ENCODE measurements at places on chromosomes 5 and 9.

DNA sequence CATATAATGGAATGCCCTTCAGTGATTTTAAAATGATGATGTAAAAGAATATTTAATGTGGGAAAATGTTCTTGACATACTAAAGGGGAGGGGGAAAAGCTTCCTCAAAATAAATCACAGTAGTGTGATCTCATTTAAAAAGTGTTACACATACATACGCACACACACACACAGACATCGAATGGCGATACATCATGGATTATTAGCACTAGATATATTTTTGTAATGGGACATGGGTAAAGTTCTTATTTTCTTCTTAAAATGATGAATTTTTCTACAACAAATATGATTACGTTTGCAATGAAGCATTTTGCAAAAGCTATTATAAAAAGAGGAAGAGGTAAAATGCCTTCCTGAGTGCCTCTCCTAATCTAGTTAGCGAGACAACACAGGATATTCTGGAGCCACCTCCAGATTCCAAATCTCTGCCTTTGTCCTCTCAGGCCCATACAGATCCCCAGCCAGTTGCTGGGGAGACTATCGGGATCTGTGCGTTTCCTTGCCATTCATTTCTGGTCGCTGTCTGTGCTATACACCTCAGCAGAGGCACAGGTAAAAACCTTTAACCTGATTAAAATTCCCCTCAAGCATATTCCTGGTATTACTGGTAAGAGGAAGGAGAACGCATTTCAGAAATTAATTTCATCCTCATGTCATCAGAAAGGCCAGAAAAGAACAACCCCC lies 69.6 kb downstream of the SLC28A3 start:
- DNase-seq, result no peak

DNA sequence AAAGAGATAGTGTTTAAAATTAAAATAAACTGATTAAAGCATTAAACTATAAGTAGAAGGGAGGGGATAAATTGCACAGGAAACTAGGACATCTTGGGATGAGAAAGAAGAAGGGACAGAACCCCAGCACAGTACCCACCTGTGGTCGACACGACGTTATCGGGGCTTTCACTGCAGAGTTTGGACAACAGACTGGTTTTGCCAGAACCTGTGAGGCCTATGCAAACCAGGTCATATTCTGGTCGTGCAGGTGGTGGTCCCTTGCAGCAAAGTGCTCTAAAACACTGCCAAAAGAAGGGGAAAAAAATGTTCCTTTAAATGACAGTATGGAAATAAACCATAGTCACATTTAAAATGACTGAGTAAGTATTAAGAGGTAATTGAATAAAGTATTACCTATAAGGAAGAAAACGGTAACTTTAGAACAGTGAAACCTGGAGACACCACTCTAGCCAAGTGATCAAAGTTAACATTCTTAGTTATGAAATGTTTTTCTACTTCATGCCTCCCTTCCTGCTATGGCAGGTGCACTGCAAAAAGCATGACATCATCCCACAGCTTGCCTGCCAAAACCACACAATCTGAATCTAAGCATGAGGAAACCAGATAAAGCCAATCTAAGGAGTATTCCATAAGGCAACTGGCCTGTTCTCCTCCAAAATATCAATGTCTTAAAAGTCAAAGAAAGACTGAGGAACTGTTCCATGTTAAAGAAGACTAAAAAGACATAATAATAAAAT lies 138.6 kb downstream of the ARL15 start:
- no peak for DNase-seq

DNA sequence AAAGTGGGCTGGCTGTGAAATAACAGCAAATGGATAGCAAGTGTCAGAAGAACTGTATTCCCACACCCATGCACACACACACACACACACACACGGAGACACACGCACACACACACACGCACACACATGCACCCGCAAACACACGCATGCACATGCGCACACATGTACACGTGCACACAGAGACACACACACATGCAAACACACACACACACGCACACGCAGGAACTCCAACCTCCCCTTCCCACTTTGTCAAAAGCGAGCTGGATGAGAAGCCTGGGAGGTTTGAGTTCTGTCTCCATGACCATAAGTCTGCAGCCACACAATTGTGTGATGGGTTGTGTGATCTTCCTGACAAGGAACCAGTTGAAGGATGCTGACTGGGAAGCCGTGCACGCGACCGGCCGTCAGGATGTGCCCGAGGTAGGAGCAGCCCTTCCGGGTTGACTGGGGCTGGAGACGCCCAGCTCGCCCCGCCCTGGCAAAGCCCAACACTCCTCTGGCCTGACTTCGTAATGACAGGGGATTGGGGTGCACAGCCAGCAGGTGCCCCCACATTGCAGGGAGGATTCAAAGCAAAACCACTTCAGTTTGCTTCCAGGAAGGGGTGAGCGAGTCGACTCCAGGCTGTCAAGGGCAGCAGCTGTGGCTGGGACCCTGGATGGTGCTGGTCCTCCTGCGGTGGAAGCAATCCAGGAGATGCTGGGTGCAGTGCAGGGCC lies 29.3 kb upstream of the NKD2 start:
- DNase-seq, result no peak

- DNase-seq, result peak; percentile 74
These were observed 169.9 kb downstream of the NNT start for GRCh38 chr5:43772764-43773477.

DNA sequence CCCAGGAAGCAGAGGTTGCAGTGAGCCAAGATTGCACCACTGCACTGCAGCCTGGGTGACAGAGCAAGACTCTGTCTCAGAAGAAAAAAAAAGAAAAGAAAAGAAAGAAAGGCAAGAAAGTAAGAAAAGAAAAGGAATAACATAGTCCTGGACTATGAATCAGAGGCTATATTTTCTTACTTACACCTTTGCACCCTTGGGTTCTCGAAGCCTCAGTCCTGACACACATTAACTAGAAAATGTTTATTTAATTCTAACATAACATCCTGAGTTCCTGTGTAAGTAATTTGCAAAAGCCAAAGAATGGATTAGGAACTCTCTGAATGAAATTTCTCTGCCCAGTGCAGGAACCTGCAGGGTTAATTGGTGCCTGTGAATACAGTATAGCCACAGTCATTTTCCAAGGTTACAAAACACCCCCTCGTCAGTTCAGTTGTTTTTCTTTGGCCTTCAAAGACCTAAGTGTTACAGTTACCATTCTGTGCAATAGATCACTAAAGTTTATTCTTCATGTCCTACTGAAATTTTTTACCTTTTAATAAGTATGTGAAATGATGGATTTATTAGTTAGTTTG lies 147.6 kb downstream of the SV2C start:
- DNase-seq, result no peak

GRCh38 chr5:72295539-72295938 lies 24.5 kb downstream of the MRPS27 start:
- DNase-seq, result no peak

DNA sequence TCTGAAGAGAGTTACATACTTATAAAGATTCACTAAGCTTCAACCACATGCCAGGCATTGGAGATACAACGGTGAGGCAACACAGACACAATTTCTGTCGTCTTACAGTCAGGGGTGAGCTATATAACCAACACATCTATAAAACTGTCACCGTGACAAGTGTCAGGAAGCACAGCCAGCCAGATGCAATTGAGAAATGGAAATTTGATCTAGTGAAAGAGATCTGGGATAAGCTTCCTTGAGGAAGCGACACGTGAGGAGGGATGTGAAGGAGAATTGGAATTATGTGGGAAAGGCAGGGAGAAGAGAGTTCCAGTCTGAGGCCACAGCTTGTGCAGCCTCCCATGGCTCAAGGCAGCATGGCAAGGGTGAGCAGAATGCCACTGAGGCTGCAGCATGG lies 50.9 kb upstream of the ZNF354B start:
- DNase-seq, result no peak

GRCh38 chr9:72807765-72808445 lies 144.9 kb downstream of the ALDH1A1 start:
- DNase-seq, result peak; percentile 19

DNA sequence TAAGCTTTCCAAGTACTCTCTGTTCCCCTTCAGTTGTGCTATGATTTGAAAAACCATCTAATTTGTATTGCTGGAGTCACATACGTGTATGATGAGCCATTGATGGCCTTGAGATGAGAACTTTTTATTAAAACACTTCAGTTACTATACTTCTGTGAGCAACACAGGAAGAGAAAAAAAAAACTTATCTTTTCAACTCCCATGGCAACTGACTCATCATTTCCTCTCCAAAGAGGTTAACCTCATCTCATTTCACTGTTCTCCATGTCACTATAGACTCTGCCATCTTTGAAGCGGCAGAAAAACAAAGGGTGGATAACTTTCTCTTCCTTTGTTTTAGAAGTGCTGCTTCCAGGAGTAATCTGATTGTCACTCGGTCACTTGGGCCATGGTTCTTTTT lies 104.3 kb upstream of the PCSK1 start:
- DNase-seq, result no peak

- peak; percentile 44 for DNase-seq
These were observed 6.5 kb upstream of the SYK start for GRCh38 chr9:90795084-90795483.

DNA sequence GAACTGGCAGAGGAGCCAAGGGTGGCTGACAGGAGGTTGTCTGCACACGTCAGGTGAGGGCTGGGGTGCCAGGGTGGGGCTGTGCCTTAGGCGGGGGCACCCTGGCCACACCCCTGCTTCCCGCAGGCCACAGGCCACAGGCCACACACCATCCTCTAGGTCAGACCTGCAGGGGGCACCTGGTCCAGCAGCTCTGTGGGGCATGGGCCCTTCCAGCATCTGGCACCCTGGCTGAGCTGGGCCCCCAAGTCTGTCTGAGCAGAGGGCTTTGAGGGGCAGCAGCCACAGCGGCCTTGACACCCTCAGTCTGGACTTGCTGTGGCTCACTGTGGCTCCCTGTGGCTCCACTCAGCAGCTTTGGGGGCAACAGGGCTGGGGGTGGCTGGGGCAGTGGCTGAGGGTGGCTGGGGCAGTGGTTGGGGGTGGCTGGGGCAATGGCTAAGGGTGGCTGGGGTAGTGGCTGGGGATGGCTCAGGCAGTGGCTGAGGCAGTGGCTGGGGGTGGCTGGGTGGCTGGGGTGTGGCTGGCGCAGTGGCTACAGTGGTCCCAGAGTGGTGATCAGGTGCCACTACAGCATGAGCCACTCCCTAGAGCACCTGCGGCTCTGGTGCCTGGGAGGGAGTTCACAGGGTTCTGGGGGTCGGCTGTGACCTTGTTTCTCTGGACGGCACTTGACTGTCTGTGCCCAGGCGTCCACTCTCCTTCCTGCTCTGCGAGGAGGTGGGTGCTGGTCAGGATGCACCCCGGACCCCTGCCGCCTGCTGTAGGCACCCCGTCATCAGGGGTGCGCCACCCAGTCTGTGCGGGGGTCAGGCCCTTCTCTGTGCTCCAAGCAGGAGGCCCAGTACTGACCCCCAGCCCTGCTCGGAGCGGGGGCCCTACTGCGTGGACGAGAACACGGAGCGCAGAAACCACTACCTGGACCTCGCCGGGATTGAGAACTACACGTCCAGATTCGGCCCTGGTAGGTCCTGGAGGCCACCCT lies 27.1 kb downstream of the NKD2 start:
- DNase-seq, result no peak

- DNase-seq, result no peak
These were observed 21.6 kb upstream of the CSF1R start for GRCh38 chr5:150107909-150108447.

- no peak for DNase-seq
These were observed 2.2 kb upstream of the MEGF9 start for GRCh38 chr9:120716483-120716882.

- DNase-seq, result no peak
These were observed 181.1 kb upstream of the CHD1 start for GRCh38 chr5:99109894-99110293.

DNA sequence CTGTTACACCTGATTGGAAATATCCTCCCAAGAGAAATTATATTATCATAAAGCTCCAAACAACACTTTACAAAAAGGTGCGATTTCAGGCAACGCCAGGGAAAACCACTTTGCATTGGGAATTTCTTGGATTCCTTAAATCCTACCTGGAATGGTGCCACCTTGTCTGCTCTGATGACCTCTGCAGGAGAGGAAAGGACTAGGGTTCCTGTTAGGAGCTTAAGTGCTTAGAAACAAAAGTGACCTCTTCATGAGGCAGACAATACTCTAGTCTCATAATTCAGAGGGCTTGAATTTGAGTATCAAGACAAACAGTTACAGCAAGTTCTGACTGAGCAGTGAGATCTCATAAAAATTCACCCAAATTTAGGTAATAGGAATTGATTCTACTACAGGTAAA lies 33.9 kb upstream of the GLIS3 start:
- no peak for DNase-seq

DNA sequence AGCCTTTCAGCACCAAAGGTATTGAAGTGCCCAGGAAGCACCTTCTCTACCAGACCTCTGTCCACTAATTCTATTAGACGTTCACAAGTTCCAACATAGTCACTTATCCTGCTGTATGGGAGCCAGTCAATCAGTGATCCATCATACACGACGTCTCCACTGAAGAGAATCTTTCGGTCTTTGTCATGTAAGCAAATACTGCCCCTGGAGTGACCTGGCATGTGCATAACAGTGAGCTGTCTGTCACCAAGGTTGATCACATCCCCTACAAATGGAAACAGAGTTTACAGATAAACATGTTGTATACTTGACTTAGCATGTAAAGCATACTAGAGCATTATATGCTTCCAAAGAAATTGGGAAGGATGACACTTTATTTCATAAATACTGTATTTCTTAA lies 13.3 kb downstream of the MBLAC2 start:
- DNase-seq, result no peak

All from LoVo (cell line).